ENCODE measurements at places on chromosomes 5 and 9.

- DNase-seq: no peak
Measured at GRCh38 chr5:143101725-143102386, 301.6 kb downstream of the NR3C1 start.

GRCh38 chr5:5755888-5756287 is 333.4 kb downstream of the ICE1 start:
- DNase-seq: no peak

DNA sequence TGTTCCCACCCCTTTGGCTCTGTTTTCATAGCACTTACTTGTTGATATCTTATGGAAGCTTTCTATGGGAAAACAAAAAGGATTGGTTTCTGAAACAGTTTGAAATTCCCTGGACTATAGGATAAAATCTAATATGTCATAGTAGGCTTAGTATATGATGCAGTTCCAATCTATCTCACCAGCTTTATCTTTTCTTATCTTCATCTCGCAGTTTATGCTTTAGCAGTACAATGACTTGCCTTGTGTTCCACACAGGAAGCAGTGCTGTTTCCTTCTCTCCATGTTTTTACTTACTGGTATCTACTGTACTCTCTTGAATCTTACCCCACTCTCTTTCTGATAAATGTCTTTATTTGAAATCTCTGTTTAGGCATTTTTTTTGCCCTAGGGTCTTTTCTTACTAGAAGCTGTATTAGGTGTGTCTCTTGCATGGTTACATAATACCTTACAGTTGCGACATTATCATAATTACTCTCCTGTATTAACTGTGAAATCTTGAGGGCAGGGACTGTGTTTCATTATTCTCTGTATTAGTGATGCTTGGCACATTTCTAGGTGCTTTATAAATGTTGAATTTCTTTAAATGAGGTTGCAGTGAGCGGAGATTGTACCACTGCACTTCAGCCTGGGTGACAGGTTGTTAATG is 76.3 kb downstream of the FOCAD start:
- DNase-seq: no peak

DNA sequence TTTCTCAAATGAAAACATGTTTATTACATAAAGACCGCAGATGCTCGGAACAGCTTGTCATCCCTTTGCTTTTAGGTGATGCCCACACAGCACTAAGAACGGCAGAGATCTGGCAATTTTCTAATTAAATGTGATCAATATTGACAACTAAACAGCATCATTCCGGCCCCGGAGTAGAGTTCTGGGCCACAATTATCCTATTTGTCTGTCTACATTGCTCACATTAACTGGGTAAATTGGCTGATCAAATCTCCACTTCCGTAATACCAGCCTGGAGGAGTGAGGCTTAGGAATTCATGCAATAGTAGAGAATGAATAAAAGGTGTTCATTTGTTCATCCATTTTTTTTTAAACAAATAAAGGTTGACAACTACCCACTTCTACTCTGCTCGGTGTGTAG is 245.1 kb upstream of the C9orf72 start:
- DNase-seq: no peak

DNA sequence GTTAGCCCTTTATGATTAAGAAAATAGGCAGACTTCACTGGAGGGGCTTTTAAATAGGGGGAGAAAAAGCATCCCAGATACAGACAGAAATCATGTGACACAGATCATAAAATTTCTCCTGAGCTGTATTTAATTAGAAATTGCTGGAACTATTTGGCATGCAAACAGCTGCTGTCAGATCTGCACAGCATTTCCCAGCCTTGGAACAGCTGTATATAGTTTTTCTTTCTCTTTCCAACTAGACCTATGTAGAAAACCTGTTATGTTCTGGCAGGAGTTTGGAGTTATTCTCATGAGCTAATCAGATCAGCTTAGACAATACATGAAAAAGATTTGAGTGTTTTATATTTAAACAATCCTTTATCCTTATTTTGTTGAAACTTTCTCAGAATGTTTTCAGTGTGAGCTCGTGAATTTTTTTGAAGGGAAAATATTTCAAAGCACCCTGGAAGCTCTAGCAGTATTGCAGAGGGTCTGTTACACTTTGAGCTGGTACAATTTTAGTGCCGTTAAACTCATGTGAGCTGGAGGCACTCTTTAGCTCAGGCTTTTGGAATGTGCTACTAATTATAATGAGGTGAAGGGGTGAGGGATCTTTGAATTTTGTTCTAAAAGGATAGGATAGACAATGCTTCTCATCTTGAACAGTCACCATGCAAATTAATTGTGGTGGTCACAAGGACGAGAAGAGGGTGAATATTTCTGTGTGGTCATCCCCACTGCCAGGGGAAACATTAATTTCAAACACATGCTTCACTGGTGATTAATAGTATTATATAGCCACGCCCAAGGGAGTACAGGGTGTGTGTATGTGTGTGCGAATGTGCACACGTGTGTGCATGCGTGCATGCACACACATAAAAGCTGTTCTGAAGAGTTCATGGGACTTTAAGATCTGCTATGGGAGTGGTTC is 239.4 kb upstream of the FBXL7 start:
- DNase-seq: no peak

- no peak for DNase-seq
Measured at GRCh38 chr5:34905564-34905963, 9.7 kb downstream of the RAD1 start.

DNA sequence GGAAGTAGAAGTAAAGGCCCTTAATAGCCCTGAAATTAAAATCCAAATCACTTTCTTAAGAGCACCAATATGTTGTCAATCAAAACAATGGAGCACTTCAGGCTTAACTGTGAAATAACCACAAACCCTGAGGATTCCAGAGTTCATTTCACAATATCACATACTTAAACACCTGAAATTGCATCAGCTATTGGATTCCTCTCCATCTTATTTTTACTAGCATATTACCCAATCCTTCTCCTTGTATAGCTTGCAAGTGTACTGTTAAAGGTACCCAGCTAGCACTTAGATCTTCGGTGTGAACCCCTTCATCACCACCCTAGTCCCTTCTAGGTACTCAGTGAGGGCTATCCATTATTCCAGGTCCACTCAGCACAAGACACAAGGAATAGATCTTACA is 287.3 kb downstream of the EFNA5 start:
- DNase-seq: no peak

DNA sequence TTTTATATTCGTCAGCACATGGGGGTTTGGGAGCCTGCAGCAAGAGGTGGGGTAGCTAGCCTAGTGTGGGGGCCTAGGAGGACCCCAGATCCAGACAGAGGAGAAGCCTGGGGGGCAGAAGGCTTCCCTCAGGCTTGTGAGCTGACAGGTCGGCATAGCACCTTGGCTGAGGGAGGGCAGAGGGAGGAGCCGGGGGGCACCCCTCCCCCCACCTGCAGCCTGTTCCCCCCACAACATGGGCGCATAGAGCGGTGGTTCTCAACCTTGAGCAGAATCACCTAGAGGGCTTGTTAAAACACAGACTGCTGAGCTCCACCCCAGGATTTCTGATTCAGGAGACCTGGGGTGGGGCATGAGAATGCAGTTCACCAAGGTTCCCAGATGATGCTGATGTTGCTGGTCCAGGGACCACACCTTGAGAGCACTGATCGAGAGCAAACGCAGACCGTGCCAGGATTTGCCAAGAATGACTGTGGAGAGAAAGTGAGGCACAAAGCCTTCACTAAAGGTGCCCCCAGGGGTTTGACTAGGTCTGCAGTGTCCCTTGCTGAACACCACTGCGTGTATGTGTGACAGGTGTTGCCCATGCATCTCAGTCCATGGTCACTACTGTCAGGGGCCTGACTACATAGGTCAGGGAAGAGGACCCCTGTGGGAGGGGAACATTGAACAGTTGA is 163.3 kb downstream of the MACROH2A1 start:
- no peak for DNase-seq

GRCh38 chr5:111722140-111722539 is 34.9 kb downstream of the NREP start:
- no peak for DNase-seq

DNA sequence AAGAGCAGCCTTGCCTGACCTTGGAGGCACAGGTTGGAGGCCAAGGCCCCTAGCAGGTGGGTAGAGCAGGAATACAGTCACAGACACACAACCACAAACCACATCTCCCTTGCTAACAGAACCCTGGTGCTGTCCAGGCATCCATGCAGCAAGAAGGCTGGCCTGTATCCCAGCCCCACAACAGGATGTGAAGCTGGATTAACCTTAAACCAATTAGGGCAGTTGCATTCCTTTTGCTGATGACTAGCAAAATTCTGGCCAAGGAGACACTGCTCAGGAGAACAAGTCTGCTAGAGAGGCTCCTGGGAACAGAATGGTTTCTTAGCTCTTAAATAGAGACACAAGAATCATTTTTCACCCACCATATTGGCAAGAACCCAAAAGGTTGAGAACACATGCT is 97.8 kb downstream of the C5orf15 start:
- no peak for DNase-seq

- DNase-seq: no peak
Measured at GRCh38 chr5:136192526-136193321, at the start of gene SMIM32. Gene SMIM32 (minus strand): TSS chr5:136193162. CDS start chr5:136192524, 638 bp downstream.

DNA sequence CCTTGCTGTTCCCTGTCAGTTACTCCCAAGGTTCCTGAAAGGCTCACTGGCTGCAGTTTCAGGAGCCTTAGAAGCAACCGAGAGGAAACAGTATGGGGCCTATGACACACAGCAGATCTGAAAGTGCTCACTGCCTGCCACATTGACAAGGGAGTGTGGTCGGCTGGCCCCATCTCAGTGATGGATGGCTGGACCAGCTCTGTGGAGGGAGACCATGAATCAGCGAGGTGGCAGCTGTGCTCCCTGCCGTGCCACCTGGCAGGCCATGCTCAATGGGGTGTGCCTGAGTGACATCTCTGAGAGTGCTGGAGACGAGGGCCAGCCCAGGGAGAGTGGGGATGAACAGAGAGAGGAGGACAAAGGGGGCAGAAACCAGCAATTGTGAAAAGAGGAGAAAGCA is 49.1 kb downstream of the DOCK2 start:
- DNase-seq: no peak

DNA sequence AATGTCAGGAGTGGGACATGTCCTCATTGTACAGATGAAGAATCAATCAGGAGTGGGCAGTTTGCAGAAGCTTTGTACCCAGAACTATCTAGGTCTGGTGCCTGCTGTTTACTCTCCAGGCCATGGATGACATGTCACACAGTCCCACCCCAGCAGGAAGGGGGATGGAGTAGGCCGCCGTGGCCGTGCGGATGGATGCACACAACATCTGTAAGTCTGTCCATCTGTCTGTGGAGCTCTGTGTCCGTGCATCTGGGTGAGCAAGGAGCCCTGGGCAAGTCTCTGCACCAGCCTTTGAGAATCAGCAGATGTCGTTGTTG is 311.5 kb upstream of the IRX4 start:
- no peak for DNase-seq

DNA sequence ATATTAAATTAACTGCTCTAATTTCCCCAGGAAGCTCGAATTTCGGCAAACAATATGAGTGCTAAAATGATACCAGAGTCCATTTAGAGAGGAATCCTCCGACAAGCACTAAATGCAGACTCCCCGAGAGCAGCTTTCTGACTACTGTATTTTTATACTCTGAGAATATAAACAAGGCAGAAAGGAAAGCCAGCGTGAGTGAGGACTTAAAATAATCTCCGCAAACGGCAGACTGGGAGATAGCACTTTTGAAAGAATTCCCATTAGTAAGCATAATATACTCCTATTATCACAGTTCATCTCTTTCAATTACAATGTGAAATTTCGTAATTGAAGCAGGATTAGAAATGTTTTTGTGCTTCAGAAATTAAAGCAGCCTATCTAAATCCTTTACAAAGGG is 269.4 kb upstream of the PANK3 start:
- no peak for DNase-seq
